NCI-H2029 (cell line): ENCODE measurements at places on chromosomes 1 and 21.

GRCh38 chr1:47967864-47968555, 29.2 kb downstream of the TRABD2B start:
- no peak for DNase-seq

DNA sequence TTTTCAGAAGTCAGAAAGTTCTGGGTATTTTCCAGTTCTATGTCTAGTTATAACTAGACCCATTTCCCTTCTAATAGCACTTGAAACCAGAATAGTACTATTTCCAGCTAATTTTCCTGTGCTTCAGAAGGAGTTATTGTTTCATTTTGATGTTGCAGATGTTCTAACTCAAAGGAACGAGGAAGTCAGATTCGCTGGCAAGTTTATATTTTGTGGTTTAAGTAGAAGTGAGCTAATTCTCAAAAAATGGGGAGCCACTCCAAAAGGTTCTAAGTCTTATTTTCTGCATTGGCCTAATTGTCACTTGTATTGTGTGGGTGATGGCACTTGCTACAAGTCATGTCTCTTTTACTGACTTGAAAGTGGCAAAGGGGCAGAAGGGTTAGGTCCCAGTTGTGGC, 18.1 kb downstream of the CCDC185 start:
- DNase-seq, result no peak

- no peak for DNase-seq
Measured at GRCh38 chr21:45589686-45590245, 47.5 kb upstream of the SLC19A1 start.

GRCh38 chr1:181166377-181167196, 78.1 kb downstream of the IER5 start:
- DNase-seq, result peak; percentile 57

DNA sequence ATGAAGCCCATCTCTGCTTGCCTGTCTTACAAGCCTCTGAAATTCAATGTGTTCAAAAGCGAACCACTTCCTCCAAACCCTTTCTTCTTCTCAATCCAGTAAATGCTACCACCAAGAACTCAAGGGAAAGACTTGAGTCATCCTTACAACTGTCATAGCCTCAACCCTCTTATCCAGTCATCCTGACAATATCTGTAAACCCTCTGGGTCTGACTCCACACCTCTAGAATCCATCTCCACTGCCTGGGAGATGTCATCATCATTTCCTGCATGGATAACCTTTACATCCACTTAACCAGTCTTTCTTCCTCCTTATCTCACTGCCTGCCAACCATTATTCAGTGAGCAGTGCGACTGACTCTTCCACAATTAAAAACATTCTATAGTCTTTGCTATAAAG, 441.1 kb downstream of the SETD4 start:
- no peak for DNase-seq

GRCh38 chr1:204320382-204320804, 39.3 kb downstream of the PLEKHA6 start:
- no peak for DNase-seq

- no peak for DNase-seq
Measured at GRCh38 chr1:30934613-30935012, 26.1 kb upstream of the SDC3 start.

GRCh38 chr1:160206421-160207117, 1.4 kb downstream of the PEA15 start:
- no peak for DNase-seq

DNA sequence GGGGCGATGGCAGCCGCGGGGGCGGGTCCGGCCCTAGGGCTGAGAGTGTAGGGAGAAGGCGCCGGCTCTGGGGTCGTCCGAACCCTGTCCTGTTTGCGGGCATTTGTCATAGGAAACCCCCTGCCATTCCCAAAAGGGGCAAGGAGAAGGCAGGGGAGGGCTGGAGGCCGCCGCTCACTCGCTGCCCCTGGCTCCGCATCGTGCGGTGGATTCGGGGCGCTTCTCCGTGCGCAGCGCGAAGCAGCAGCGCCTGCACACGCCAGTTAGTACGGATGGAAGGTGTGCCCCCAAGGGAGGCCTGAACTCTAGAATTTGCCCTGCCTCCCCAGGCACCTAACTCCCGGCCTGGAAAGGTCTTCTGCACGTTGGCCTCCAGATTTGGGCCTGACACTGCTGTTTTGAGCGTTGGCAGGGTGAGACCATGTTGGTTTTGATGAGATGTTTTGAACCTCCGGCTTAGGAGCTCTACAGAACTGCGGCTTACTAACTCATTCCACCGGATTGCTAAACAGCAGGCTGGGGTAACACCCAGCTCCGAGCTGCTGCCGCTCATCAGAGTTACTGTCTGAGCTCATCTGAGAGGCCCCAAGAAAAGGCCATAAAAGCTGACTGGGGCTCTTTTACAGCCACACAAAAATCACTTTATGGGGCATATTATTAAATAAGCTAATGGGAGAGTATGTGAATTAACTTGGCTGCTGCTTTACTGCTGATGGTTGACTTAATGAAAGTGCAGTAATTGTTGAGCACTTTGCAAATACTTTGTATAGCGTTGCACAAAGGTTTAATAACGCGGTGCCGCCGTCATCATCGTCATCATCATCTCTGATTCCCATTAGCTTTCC, 987 bp downstream of the GPR137B start:
- no peak for DNase-seq

GRCh38 chr1:223765719-223766340, 53.5 kb downstream of the CAPN2 start:
- DNase-seq, result peak; percentile 59

DNA sequence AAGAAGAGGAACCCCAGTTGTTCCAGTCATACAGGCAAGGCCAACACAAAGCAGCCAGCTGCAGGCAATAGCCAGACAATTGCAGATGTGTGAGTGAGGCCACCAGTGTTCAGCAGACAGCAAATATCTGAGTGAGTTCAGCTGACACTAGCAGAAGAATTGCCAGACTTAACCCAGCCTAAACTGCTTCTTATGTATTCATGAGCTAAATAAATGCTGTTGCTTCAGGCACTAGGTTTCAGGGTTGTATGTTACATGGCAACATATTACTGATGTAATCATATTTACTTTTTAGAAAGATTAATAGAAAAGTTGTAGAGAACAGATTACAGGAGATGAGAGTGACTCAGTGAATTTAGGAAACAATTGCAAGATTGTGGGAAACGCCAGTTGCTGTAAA, 129.8 kb upstream of the CHODL start:
- DNase-seq, result no peak

GRCh38 chr1:65626003-65626402, 166.7 kb upstream of the PDE4B start:
- no peak for DNase-seq

DNA sequence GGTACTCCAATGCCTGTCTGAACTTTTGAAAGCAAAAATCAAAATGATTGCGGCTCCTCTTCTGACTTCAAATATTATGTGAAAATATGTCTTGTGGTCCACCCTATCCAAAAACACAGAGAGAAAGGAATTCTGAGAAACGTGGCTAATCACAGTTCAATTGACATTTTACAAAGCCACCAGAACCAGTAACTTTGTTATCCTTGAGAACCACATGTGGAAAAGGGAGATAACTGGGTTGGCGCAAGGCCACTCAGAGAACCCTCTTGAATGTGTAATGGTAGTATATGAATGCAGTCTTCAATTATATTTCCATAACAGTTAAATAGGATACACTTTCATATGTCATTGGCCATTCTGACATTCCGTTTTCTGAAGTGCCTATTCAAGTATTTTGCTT, 1030.0 kb upstream of the TMPRSS15 start:
- DNase-seq, result no peak
